ENCODE measurements at places on chromosomes 12 and 14.

- DNase-seq: no peak
Measured at GRCh38 chr12:9363145-9363544, 154.9 kb upstream of the PZP start.

DNA sequence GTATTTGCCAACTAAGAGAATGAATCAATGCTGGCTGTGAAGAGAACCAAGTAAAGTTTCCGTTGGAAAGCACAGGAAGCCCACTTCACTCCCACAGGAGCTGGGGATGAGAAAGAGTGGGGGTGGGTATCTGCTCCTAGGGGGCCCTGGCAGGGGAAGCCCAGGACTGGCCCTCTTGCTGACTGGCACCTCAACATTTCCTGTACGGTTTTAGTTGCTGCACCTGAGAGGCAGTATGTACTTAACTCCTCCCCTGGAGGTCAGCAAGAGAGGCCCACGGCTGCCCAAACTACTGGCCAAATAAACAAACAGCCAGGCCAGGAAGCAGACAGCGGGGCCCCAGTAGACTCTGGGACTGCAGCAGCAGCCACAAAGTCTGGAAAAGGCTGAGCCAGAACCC, 33.8 kb upstream of the VWF start:
- no peak for DNase-seq

- DNase-seq: no peak
Measured at GRCh38 chr12:2097617-2098016, 44.8 kb downstream of the CACNA1C start.

DNA sequence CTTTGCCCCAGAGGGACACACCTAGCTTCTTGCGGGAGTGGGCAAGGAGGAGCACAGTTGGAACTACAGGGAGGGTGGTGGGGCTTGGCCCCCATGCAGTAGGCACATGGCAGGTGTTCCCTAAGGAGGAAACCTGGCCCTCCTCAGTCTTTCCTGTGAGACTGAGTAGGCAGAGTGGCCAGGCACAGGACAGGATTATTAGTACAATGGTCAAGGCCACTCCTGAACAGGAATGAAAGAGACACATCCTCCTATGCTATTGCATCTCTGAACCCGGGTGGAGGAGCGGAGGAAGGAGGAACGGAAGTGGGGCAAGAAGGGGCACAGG, 846 bp downstream of the MYO1A start:
- no peak for DNase-seq
